ENCODE measurements at places on chromosomes 3 and 15.
A peak's percentile ranks its signal among the peaks of the same experiment; 100 is the strongest.

GRCh38 chr3:57958642-57959422 lies 49.4 kb upstream of the FLNB start:
- DNase-seq: no peak

GRCh38 chr3:170331143-170331542 lies 26.4 kb upstream of the SKIL start:
- DNase-seq: no peak

DNA sequence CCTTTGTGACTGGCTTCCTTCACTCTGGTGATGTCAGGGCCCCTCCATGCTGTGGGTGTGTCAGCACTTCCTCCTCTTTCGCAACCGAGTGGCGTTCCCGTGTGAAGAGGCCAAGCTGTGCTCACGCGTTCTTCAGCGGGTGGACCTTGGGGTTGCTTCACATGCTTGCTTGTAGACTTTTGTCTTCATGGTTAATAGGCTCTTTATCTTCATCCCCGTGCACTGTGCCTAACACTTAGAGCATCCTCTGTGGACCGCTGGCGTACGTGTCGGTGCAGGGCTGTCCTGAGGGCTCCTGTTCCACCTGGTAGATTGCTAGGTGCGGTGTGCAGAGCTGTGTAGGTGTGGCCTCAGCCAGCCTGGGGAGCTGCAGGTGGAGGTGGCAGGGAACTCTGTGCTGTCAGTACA lies 182.3 kb downstream of the OR4M2 start:
- no peak for DNase-seq

- no peak for DNase-seq
These were observed 5.5 kb downstream of the SSUH2 start for GRCh38 chr3:8638994-8639658.

- DNase-seq: no peak
These were observed 30.7 kb downstream of the WHAMM start for GRCh38 chr15:82840166-82840565.

GRCh38 chr3:126927401-126927750 lies 55.5 kb upstream of the PLXNA1 start:
- DNase-seq: no peak

- DNase-seq: peak; percentile 70
These were observed 158.3 kb downstream of the SLCO3A1 start for GRCh38 chr15:92011611-92012367.

DNA sequence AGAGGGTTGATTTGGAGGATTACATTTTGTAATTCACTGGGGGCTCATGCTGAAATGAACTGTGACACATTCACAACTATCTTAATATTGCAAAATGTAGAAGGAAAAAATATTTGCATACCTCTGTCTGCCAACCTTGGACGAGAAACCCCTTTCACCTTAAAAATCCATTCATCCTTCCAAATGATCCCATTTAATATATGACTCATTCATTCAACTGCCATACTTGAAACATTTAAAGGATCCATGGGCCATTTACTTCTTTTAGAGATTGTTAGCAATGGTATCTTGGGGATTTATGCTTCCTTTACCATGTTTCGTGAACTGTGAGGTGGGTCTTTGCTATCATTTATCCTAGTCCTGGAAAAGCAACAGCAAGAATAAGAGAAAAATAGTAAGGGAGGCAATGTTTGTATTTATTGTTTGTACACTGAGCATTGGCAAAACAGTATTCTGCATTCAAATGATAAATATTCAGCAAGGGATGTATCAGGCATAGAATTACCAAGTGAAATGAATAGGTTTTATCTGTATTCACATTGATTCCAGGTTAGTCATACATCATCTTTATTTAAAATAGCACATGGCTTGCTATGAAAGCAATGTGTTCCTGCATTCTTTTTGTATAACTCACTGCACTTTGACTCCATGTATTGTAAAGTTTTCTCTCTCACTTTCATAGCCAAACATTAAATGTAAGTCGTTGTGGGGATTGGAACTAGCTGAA lies 378.1 kb downstream of the NSUN3 start:
- DNase-seq: no peak

All from eye (tissue), 1 donor.